Activated CD4-positive, alpha-beta memory T cell treated with anti-CD3 and anti-CD28 coated beads for 36 hours (primary cell): ENCODE measurements at places on chromosomes 2 and 18. TPM values are rescaled to one million over a fixed set of nuclear protein-coding genes. Genes with fewer than 3 reads are reported as not detected.

CRYGD gene
- not detected for total RNA-seq

GRCh38 chr2:45776160-45776955 lies 124.9 kb downstream of the PRKCE start:
- H3K27ac ChIP-seq = no peak overlapping the region
- H3K4me1 ChIP-seq = peaks cover 5% of the 10 kb centered on the region
- DNase-seq = no peak
- no peak overlapping the region for H3K4me3 ChIP-seq
- no peaks in the 10 kb centered on the region for H3K36me3 ChIP-seq
- H3K27me3 ChIP-seq = no peaks in the 10 kb centered on the region

RIT2 gene
- not detected for total RNA-seq

- no peaks in the 10 kb centered on the region for H3K4me1 ChIP-seq
- H3K27ac ChIP-seq = no peak overlapping the region
- no peak overlapping the region for H3K4me3 ChIP-seq
- no peaks in the 10 kb centered on the region for H3K27me3 ChIP-seq
- DNase-seq = no peak
- no peaks in the 10 kb centered on the region for H3K36me3 ChIP-seq
Observed at GRCh38 chr2:21361957-21362486, 238.3 kb downstream of the TDRD15 start.

SLC19A3 gene
- total RNA-seq = not detected

GRCh38 chr18:1092228-1092627 lies 187.6 kb downstream of the ADCYAP1 start:
- no peak overlapping the region for H3K4me3 ChIP-seq
- H3K27ac ChIP-seq = no peak overlapping the region
- H3K4me1 ChIP-seq = no peaks in the 10 kb centered on the region
- H3K27me3 ChIP-seq = no peaks in the 10 kb centered on the region
- no peaks in the 10 kb centered on the region for H3K36me3 ChIP-seq

DNA sequence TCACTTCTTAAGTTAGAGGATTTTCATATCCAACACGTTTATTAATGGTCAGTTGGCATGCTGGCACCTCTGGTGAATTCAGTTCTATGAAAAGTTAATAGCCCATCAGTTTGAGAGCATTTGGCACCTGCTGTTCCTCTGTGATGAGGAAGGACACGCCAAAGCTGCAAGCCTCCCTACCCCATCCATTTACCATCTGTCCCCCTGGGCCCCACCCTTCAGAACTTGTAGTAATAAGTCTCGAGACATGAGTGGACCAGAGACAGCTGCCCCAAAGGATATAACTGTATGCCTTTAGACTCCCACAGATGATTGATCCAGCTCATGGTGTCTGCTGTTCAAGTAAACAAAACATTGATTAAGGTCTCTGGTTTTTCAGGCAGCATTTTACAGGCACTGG lies 6.3 kb downstream of the OST4 start:
- H3K27ac ChIP-seq = no peak overlapping the region
- peaks cover 26% of the 10 kb centered on the region for H3K36me3 ChIP-seq
- H3K4me1 ChIP-seq = peaks cover 29% of the 10 kb centered on the region
- DNase-seq = no peak
- H3K27me3 ChIP-seq = no peaks in the 10 kb centered on the region
- H3K4me3 ChIP-seq = no peak overlapping the region

- H3K4me1 ChIP-seq = peaks cover 10% of the 10 kb centered on the region
- no peak overlapping the region for H3K4me3 ChIP-seq
- H3K36me3 ChIP-seq = no peaks in the 10 kb centered on the region
- no peak overlapping the region for H3K27ac ChIP-seq
- no peaks in the 10 kb centered on the region for H3K27me3 ChIP-seq
Observed at GRCh38 chr2:181812106-181812743, 79.3 kb upstream of the ITPRID2 start.

DNA sequence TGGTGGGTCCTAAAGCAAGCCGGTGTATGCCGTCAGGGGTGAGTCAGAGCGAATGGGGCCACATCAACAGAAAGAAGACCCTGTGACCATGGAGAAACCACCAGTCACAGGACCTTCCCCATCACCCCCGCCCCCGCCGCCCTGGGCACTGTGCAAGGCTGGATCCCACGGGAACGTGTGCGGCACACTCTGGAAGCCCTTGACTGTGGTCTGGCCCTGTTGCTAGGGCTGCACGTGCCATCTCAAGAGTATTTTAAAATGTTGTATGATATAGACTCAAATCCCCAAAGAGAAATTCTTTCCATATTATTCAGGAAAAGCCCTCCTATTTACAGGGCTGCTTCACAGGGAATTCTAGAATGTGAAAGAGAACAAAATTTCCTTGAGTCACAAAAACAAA lies 174.8 kb downstream of the BCL2 start:
- no peak for DNase-seq
- peaks cover 28% of the 10 kb centered on the region for H3K36me3 ChIP-seq
- no peak overlapping the region for H3K27ac ChIP-seq
- peaks cover 52% of the 10 kb centered on the region for H3K4me1 ChIP-seq
- no peaks in the 10 kb centered on the region for H3K27me3 ChIP-seq

EIPR1 gene
- 40.5 TPM for total RNA-seq

TEX44 gene
- total RNA-seq = not detected

GRCh38 chr18:11658989-11659388 lies 30.1 kb upstream of the GNAL start:
- no peak overlapping the region for H3K27ac ChIP-seq
- H3K27me3 ChIP-seq = peaks cover 19% of the 10 kb centered on the region
- DNase-seq = no peak
- H3K36me3 ChIP-seq = no peaks in the 10 kb centered on the region
- peaks cover 5% of the 10 kb centered on the region for H3K4me1 ChIP-seq

GRCh38 chr2:240965905-240966456 lies 32.4 kb upstream of the SNED1 start:
- H3K4me1 ChIP-seq = no peaks in the 10 kb centered on the region
- no peak for DNase-seq
- no peaks in the 10 kb centered on the region for H3K27me3 ChIP-seq
- H3K4me3 ChIP-seq = no peak overlapping the region

- no peak for DNase-seq
- H3K27me3 ChIP-seq = peaks cover 23% of the 10 kb centered on the region
- no peak overlapping the region for H3K27ac ChIP-seq
- no peak overlapping the region for H3K4me3 ChIP-seq
- peaks cover 2% of the 10 kb centered on the region for H3K36me3 ChIP-seq
- no peaks in the 10 kb centered on the region for H3K4me1 ChIP-seq
Observed at GRCh38 chr2:134601264-134601663, 117.5 kb downstream of the TMEM163 start.

RAX gene
- total RNA-seq = not detected

CNGA3 gene
- total RNA-seq = not detected

CAPN13 gene
- not detected for total RNA-seq

DNA sequence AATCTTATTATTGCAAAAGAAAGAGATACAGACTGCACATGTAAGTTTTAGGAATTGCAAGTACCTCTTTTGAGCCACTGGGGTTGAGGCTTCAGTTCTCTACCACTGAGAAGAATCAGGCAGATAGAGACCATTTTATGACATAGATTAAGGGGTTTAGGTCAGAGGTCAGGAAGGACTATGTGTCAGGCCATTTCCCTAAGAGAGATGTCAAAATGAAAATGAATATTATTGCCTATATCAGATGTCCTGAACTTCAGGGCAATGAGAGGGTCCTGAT lies 113.7 kb downstream of the GATA6 start:
- peaks cover 9% of the 10 kb centered on the region for H3K4me1 ChIP-seq
- H3K36me3 ChIP-seq = no peaks in the 10 kb centered on the region
- H3K27me3 ChIP-seq = no peaks in the 10 kb centered on the region
- H3K27ac ChIP-seq = peak overlapping the region; percentile 73
- no peak overlapping the region for H3K4me3 ChIP-seq

DNA sequence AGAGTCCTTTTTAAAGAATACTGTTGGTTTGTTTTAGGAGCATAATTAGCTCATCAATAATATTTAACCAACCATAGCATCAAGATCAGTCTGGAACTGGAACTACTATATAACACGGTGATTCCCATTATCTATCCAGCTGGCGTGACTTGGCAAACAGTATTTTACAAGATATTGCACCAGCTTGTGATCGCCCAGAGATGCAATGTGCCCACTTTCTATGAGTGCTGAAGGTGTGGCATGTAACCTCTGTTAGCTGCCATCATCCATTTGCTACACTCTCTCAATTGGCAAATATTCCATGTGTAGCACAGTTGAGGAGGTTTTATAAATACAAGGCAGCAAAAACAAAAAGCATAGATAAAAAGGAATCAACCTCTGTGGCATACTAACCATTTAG lies 64.9 kb downstream of the FIGN start:
- no peak overlapping the region for H3K4me3 ChIP-seq
- no peaks in the 10 kb centered on the region for H3K4me1 ChIP-seq
- no peaks in the 10 kb centered on the region for H3K27me3 ChIP-seq
- no peak overlapping the region for H3K27ac ChIP-seq

DNA sequence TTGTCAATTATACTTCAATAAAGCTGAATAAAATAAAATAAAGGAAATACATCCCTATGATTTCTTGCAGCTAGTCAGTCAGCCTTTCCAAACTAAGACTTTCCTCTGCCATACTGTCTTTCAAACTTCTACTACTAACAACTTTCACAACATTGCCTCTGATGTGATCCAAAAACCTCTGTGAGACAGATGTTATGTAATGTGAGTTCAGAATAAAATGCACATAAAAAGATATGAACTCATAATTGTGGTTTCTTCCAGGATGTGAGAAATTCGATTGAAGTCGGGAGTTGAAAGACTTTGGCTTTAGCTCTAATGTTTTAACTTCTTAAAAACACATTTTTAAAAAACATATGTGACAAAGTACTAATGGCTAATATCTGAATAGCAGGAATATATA lies 98.7 kb downstream of the PIGN start:
- no peak overlapping the region for H3K4me3 ChIP-seq
- peaks cover 22% of the 10 kb centered on the region for H3K4me1 ChIP-seq
- H3K27me3 ChIP-seq = no peaks in the 10 kb centered on the region
- no peak for DNase-seq
- H3K27ac ChIP-seq = no peak overlapping the region

DNA sequence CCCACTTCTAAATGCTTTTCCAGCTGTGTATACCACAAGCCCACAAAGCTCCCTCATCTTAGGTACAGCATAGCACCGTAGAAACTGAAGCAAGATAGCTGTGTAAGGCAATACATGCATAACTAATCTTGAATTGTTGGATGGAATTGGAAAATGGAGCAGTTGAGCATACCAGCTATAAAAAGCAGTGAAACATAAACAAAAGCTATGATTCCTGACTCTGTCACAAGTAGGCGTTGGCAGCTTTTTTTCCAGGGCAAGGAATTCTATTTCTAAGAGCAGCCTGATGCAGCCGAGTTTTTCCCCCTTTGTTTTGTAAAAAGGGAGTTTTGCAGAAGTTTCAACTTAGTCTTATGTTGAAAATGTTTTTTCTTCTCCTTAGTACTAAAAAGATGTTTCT lies 32.4 kb downstream of the MOGAT1 start:
- H3K4me3 ChIP-seq = no peak overlapping the region
- no peak for DNase-seq
- peaks cover 16% of the 10 kb centered on the region for H3K4me1 ChIP-seq
- no peaks in the 10 kb centered on the region for H3K36me3 ChIP-seq
- peaks cover 39% of the 10 kb centered on the region for H3K27me3 ChIP-seq

DNA sequence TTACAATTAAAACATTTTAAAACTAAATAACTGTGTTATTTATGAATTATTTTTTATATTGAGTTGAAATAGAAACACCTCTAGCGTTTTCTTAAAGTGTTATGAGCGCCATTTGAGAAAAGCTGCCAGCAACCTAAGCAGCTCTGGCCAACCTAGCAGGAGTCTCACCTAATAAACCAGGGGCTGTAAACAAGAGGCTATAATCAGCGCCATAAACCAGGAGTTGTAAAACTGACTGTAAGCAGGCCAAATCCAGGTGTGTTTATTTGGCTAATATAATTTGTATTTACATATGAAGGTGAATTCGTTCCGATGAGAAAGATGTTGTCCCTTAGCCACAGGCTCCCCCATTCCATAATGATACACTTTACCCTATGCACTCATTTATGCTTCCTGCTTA lies 34.7 kb downstream of the LRRTM1 start:
- no peak overlapping the region for H3K4me3 ChIP-seq
- H3K4me1 ChIP-seq = no peaks in the 10 kb centered on the region
- H3K27me3 ChIP-seq = no peaks in the 10 kb centered on the region
- no peaks in the 10 kb centered on the region for H3K36me3 ChIP-seq
- no peak for DNase-seq

- H3K27ac ChIP-seq = no peak overlapping the region
- peaks cover 20% of the 10 kb centered on the region for H3K36me3 ChIP-seq
Observed at GRCh38 chr18:21660078-21660477, 44.5 kb downstream of the ABHD3 start.

DNA sequence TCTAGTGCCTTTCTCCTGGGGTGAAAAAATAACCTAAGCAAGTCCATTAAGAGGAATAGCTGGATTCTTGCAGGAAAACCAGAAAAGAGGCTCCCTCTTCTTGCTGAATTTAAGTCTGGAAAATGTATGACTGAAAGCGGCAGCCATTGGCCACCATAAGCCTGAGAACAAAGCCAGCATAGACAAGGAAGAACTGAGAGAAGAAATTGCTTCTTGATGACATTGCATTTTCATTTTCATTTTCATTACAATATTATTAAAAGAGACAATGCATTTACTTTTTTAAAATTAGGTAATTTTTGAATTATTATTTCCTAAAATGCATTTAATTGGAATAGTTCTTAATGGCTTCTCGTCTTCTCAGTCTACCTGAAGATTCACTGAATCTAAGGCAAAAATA lies 1157.5 kb upstream of the ZEB2 start:
- H3K36me3 ChIP-seq = no peaks in the 10 kb centered on the region
- H3K27ac ChIP-seq = no peak overlapping the region
- H3K27me3 ChIP-seq = no peaks in the 10 kb centered on the region
- DNase-seq = no peak
- H3K4me3 ChIP-seq = no peak overlapping the region

DNA sequence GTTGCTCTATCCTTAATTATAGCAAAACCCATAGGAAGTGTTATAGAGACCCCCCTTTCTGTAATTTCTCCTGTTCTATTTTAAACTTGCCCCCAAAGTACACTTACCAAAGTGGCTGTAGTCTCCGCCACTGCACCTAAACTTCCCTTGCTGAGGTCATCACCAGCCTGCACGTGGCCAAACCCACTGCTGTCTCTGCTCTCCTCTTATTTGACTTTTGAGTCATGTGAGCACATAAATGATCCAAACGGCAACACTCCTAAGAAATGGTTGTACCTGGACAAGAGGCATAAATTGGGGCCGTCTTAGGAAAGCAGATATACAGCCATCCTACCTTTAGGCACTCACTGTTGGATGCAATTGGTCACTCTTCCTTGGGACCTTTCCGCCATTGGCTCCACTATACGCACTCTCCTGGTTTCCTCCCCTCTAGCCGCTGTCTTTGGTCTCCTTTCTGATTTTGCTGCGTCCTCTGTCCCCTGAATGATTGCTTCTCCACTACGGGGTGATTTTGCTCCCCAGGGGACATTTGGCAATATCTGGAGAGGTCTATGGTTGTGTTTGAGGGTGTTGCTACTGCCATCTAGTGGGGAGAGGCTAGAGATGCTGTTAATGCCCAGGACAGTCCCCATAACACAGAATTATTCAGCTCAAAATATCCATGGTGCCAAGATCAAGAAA lies 19.2 kb upstream of the IL36G start:
- H3K4me1 ChIP-seq = no peaks in the 10 kb centered on the region
- no peak overlapping the region for H3K4me3 ChIP-seq
- no peaks in the 10 kb centered on the region for H3K27me3 ChIP-seq
- DNase-seq = peak; percentile 37
- no peaks in the 10 kb centered on the region for H3K36me3 ChIP-seq

- DNase-seq = no peak
- peaks cover 4% of the 10 kb centered on the region for H3K36me3 ChIP-seq
- H3K4me3 ChIP-seq = no peak overlapping the region
- H3K27ac ChIP-seq = no peak overlapping the region
Observed at GRCh38 chr2:8178911-8179310, 502.9 kb upstream of the ID2 start.

CYP27A1 gene
- not detected for total RNA-seq

NEUROD1 gene
- not detected for total RNA-seq

GRB14 gene
- total RNA-seq = not detected
